ENCODE measurements at places on chromosomes 6 and 20.
A peak's percentile ranks its signal among the peaks of the same experiment; 100 is the strongest.

GRCh38 chr6:33812669-33813068 lies 8.9 kb upstream of the MLN start:
- peak; percentile 14 for DNase-seq

DNA sequence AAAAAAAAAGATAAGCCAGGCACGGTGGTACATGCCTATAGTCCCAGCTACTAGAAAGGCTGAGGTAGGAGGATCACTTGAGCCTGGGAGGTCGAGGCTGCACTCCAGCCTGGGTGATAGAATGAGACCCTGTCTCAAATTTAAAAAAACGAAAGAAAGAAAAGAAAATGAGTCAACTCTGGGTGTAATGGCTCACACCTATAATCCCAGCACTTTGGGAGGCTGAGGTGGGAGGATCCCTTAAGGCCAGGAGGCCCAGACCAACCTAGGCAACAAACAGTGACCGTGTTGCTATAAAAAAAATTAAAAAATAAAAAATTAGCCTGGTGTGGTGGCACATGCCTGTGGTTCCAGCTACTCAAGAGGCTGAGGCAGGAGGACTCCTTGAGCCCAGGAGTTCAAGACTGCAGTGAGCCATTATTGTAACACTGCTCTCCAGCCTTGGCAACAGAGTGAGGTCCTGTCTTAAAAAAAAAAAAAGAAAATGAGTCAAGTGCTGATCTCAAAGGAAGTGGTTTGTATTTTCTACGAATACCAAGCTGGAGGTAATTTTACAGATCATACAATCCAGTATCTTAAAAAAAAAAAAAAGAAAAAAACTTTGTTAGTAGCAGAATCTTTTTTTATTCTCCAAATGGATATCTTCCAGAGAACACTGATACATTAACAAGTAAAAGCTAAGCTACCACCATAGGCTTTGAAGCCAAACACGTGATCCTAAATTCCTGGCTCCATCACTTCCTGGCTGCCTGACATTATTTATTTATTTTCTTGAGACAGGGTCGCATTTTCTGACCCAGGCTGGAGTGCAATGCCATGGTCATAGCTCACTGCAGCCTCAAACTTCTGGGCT lies 5.7 kb downstream of the COMMD7 start:
- DNase-seq = no peak

DNA sequence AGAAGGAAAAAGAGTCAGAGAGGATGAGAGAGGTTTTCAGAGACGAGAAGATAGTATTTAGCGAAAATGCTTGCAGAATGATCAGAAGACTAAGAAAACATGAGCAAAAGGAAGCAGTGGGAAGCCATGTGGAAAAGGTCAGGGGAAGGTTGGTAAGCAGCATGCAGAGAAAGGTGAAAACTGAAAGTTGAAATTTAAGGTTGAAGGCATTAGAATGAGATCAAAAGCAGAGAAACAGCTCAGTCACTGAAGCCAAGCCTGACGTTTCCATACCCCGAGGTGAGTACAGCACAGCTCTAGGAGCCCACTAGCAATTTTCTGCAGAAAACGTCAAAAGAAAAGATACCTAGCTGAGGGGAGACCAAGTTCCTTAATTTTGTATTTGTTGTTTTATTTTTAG lies 19.1 kb upstream of the TFB1M start:
- no peak for DNase-seq

GRCh38 chr6:219019-219570 lies 73.2 kb upstream of the DUSP22 start:
- DNase-seq = no peak
